ENCODE measurements at places on chromosomes 3 and 15. TPM values are rescaled to one million over a fixed set of nuclear protein-coding genes. Genes with fewer than 3 reads are reported as not detected.

DNA sequence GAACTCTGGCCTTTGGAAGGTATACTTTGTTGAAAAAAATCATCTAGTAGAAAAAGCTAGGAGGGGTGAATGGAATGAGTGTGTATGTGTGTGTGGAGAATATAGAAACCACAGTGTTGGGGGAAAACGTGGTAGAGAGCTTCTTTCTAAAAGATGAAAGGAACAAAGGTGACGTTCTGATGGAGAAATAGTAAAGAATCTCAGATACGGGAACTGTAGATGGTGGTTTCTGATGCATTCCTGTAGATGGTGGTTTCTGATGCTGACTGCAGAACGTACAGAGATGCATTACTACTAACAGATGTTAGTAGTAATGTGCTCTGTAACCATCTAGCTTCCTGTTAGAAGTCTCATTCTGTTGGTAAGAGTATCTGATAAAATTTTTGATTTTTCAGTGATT lies 60.2 kb downstream of the VPS8 start:
- DNase-seq: no peak

- DNase-seq: no peak
Observed at GRCh38 chr3:123821920-123822319, 62.2 kb downstream of the MYLK start.

- DNase-seq: no peak
Observed at GRCh38 chr15:95830281-95830680, 500.2 kb upstream of the NR2F2 start.

DNA sequence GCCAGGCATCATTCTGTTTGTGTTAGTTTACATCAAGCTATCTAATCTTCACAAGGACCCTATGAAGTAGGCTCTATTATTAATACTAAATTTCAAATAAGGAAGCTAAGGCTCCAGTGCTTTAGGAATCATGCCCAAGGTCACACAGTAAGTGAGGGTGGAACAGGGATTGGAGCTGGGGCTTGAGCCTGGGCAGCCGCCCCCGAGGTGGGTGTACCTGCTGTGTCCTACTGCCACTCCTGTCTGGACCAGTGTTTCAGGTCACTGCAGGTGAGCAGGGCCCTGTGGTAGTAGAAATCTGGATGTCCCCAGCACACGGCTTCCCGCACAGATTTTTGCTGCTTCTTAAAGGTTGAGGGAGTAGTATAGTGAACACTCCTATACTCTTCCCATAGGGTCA lies 6.5 kb downstream of the KLF13 start:
- DNase-seq: no peak

DNA sequence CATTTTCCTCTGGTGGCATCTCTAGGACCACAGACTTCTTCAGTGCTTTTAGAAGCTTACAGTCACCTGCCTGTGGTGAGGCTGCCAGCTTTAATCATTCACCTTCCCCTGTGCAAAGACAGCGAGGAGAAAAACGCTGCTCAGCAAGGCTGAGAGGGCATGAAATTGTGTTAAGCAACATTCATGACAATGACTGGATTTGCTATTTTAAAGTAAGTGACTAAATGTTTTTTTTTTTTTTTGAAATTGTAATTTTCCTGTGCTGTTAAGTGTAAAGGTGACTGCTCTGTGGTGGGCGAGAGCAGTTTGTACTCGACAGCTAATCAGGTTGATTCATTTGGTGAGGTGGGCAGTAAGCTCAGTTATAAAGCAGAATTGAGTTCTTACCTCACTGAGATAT lies 240.4 kb downstream of the NSUN3 start:
- no peak for DNase-seq

C15orf62 gene
- not detected for total RNA-seq

IMPDH2 gene
- total RNA-seq: 190 TPM

GRCh38 chr3:197468167-197468566 lies 87.6 kb downstream of the BDH1 start:
- no peak for DNase-seq

GRCh38 chr3:184472723-184473428 lies 88.7 kb upstream of the EPHB3 start:
- DNase-seq: no peak

DNA sequence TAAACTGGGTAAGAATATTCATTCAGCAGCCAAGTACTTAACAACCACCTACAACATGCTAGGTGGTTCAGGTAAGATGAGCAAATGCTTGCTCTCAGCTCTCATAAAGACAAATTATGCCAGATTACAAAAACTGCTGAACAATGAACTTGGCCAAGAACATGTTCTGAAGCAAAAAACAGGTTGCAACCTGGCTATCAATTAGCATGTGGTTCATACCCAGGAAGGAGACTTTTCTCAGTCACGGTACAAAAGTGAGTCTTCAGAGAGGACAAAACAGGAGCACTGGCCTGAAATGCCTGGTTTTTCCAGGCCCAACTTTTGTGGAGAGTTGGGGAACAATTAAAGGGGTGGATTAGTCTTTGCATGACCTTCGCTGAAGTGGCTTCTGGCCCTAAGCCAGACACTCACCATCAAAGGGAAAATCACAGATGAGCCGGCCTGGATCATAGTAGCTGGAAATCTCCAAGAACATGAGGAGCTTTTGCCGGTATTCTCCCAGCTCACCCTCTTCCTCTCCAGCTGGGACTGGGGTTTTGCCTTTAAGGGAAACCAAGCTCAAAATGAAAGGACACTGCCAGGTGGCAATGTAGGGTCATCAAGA lies 7.6 kb upstream of the PLA2G4F start:
- DNase-seq: no peak

JAGN1 gene
- 15.9 TPM for total RNA-seq

ITIH1 gene
- not detected for total RNA-seq

PRKAR2A gene
- 32.2 TPM for total RNA-seq

DNA sequence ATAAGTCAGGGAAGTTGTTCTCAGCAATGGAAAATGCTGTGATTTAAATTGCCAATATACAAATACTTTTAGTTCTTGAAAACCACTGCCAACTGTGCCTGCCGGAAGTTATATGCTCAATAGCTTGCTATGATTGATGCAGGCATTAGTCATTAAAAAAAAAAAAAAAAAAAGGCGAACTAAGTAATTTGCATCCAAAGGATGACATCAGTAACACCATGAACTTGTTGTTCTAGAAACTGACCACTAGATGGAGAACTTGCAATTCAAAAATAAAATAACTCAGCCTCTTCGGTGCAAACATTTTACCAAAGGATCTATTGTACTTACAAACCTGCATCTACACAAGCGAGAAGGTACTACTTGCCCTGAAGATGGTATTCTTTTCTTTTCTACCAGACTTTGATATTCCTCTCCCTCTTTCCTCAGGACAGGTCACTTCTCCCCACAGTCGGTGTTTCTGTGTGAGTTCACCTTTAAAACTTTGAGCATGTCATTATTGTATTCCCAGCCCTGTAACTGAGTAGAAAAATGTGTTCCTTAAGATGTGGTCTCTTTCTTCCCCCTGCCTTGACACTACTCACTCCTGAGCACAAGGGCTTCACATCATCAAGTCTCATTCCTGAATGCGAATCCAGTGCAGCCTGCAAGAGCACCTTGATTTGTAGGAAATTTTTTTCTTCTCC lies 115.0 kb upstream of the VEPH1 start:
- peak; percentile 45 for DNase-seq

- DNase-seq: no peak
Observed at GRCh38 chr3:14242490-14243311, 64.1 kb downstream of the LSM3 start.

IRAK2 gene
- total RNA-seq: 3.3 TPM

RYR3 gene
- total RNA-seq: 21.2 TPM

NME9 gene
- total RNA-seq: 1.6 TPM

SOX14 gene
- not detected for total RNA-seq

DNA sequence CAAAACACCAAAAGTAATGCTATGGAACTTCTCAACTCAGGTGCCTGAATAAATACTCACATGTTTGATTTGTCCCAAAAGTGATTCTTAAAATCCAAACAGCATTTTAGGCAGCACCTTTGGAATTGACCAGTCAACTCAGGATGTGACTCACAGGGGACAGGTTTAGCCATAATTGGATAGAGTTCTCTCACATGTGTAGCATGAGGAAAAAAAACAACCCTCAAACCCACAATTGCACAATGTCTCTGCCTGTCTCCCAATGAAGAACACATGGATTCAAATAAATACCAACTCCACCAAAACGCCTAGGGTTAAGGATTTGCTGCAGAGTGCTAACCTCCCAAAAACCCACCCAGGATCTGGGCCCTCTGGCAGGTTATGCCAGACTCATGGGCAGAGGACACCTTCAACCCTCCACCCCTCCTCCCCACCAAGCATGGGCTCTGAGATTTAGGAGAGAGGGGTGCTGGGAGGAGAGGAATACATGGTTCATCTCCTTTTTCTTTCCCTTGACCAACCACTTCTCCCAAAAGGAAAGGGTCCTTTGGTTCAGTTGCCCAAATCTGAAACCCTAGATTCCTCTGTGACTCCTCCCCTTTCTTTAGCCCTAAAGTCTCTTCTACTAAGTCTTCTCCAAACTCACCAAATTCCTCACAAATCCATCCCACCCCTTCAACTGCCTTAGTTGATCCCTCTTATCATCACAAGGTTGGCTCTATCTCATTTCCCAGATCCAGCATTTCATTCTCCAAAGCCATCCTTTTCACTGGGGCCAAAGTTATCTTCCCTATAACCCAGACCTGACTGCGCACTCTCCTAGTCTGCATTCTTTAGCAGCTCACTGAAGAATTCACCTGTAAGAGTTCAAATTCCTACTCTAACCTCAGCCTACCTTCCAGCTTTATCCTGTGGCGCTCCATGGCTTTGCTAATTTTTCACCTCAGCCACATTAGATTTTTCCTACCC lies 7.7 kb downstream of the RYK start:
- DNase-seq: no peak

DNA sequence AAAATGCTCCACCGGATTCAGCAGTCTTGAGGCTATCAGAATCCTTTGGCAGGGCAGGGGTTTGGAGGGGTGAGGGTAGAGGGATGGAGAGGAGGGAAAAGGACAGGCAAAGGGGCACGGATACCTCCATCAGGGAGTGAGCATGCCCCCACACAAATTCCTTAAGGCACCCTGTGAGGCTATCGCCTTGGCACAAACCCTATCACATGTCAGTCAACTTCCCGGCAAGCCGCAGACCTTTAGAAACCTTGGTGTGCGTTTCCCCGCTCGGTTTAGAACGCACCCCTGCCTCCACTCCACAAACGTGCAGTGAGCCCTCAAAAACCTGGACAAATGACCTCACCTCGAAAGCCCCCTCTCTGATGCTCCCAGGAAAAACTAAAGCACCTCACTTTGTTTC lies 422 bp upstream of the SETMAR start:
- DNase-seq: no peak

DNA sequence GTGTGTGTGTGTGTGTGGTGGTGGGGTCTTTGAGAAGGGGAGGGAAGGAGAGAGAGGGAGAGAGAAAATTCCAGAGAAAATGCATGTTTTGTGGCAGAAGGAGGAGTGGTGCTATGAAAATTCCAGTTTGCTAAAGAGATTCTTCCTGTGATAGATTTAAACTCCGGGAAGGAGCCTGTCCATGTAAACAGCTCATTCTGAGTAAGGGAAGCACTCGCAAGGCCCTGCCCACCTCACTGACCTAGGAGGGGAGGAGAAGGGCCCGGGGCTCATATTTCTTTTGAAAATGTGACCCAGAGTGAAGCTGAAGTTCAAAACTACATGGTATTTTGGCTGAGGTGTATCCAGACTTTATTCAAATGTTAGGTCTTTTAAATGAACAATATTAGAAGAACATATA lies 41.3 kb downstream of the ADAMTSL3 start:
- DNase-seq: no peak

CADM2 gene
- 64.8 TPM for total RNA-seq

BBX gene
- 19.6 TPM for total RNA-seq

DNA sequence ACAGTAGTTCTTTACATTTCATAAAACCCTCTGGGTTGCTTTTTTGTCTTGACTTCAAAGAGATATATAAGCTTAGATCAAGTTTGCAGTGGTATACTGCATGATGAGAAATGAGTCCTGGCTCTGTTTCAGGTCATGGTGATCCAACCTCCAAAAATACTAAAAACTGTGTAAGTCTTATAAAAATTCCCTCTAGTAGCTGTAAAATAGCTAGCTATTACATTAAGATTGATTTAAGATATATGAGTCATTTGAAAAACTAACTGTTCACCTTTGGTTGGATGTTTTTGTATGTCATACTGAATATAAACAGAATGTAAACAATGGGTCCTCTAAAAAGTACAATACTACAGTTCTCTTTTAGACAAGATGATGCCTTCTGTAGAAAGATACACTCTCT lies 879.2 kb downstream of the ROBO1 start:
- DNase-seq: no peak

GRCh38 chr3:146625186-146625775 lies 20.1 kb upstream of the PLSCR5 start:
- no peak for DNase-seq

OTOL1 gene
- 0.41 TPM for total RNA-seq

- DNase-seq: no peak
Observed at GRCh38 chr3:131167867-131168266, 141.2 kb downstream of the NEK11 start.

GRCh38 chr3:127323581-127323980 lies 35.7 kb upstream of the PRR20G start:
- DNase-seq: no peak

DNA sequence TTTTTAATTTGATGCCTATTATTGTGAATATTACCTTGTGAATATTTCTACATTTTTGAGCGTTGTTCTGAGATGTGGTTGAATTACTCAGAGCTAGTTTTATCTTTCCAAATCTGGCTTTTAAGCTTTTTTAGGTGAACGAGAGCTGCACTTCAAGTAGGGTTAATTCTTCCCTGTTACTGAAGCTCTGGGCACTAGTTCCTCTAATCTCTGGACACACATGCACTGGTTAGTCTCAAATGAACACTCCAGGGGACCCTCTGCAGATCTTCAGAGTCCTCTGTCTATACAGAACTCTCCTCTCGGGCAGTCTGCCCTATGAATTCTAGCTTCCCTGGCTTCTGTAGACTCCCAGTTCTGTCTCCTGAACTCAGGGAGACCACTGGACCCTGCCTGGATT lies 237.5 kb upstream of the TBC1D5 start:
- no peak for DNase-seq

- peak; percentile 70 for DNase-seq
Observed at GRCh38 chr15:77580996-77581682, 51.6 kb downstream of the LINGO1 start.

GRCh38 chr3:172622916-172623700 lies 87.8 kb downstream of the NCEH1 start:
- no peak for DNase-seq

DNA sequence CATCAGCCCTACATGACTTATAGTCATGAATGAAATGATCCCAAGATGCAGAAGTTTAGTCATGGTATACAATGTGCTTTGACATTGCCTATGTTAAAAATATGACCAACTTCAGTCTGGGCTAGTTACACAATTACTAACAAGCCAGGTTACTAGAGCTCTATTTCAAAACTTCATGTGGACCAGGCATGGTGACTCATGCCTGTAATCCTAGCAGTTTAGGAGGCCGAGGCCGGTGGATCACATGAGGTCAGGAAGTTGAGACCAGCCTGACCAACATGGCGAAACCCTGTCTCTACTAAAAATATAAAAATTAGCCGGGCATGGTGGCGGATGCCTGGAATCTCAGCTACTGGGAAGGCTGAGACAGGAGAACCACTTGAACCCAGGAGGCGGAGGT lies 613.0 kb downstream of the CADM2 start:
- no peak for DNase-seq

Data from frontal cortex (tissue), 4 donors.